ENCODE measurements at places on chromosomes 7 and 10. TPM values are rescaled to one million over a fixed set of nuclear protein-coding genes. Genes with fewer than 3 reads are reported as not detected.

The TRIM4 gene
- total RNA-seq, result 22.8 TPM

The COL13A1 gene
- total RNA-seq, result 44.3 TPM

The ZNF117 gene
- 14.4 TPM for total RNA-seq

The TMEM236 gene
- total RNA-seq, result under 0.01 TPM

The CARD11 gene
- 0.28 TPM for total RNA-seq

The NXPH1 gene
- not detected for total RNA-seq

The CPN1 gene
- not detected for total RNA-seq

The CTNNA3 gene
- total RNA-seq, result under 0.01 TPM

The AGMO gene
- total RNA-seq, result 6.2 TPM

The PRR15 gene
- 3.7 TPM for total RNA-seq

The PRF1 gene
- total RNA-seq, result not detected

The PSD gene
- total RNA-seq, result 4.2 TPM

The NKX2-3 gene
- not detected for total RNA-seq

The DUSP5 gene
- 14.7 TPM for total RNA-seq

The DOCK1 gene
- 77.5 TPM for total RNA-seq

The TMEM270 gene
- total RNA-seq, result not detected

The RAB18 gene
- 59.8 TPM for total RNA-seq

The TMEM196 gene
- total RNA-seq, result not detected

The TIMM23 gene
- total RNA-seq, result 121 TPM

The SRRT gene
- total RNA-seq, result 24.5 TPM

The GCK gene
- 0.38 TPM for total RNA-seq

The PNLIPRP2 gene
- total RNA-seq, result not detected

The OR6B1 gene
- total RNA-seq, result not detected

The HGF gene
- 211 TPM for total RNA-seq

The UCN3 gene
- total RNA-seq, result not detected

The AKR1C8 gene
- not detected for total RNA-seq

The NME8 gene
- not detected for total RNA-seq

The NIPSNAP2 gene
- 31.0 TPM for total RNA-seq

The ADCYAP1R1 gene
- total RNA-seq, result 0.19 TPM

The PRSS37 gene
- not detected for total RNA-seq

The ASB10 gene
- not detected for total RNA-seq

The CALML5 gene
- not detected for total RNA-seq

The ENKUR gene
- under 0.01 TPM for total RNA-seq

The CLEC2L gene
- not detected for total RNA-seq

The YWHAG gene
- 84.0 TPM for total RNA-seq

The LRIT2 gene
- not detected for total RNA-seq

The VPS50 gene
- total RNA-seq, result 49.9 TPM

The CYREN gene
- 40.5 TPM for total RNA-seq

The YAE1 gene
- total RNA-seq, result 35.3 TPM

The TRIM74 gene
- not detected for total RNA-seq

The ALOX5 gene
- 0.19 TPM for total RNA-seq

The LRRC4 gene
- not detected for total RNA-seq

The PDLIM1 gene
- 26.3 TPM for total RNA-seq

The CCL24 gene
- total RNA-seq, result not detected

The ADCY1 gene
- total RNA-seq, result 0.56 TPM

The LUC7L2 gene
- 44.7 TPM for total RNA-seq

The PGAM2 gene
- total RNA-seq, result 0.56 TPM

The ANXA7 gene
- 102 TPM for total RNA-seq

The SFRP5 gene
- not detected for total RNA-seq

The ZNF727 gene
- total RNA-seq, result 0.38 TPM

The TRIM56 gene
- 12.8 TPM for total RNA-seq

The SSC4D gene
- 0.77 TPM for total RNA-seq

The GIMAP4 gene
- 0.56 TPM for total RNA-seq

The NEUROG3 gene
- not detected for total RNA-seq
